ENCODE measurements at places on chromosomes 4 and X.

DNA sequence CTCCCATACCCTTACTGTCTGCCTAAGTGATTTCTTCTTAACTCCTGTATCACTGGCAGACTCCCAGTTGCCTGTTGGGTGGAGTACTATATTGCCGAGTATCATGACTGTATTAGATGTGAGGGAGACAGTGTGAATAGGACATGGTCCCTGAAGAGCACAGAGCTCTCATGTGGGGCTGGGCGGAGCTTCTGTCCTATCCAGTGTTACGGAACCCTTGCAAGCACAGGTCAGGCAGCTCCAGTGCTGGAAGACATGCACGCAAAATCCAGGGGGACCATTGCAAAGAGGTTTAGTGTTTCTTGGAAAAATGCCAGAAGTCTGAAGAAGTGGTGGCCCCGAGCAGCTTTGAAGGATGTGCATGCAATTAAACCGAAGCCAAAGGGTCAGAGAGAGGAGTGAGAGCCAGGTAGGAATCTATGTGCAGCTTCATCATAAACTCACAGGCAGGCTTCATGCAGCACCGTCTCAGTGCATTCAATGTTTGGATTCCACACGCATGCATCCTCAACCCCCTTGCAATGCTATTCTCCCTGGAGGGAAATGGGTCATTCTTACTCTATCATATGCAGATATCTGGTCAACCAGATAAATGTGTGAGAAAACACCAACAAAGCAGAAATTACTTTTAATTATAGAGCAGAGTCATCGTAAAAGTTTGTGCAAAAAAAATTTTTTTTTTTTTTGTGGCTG, 49.7 kb upstream of the DHRSX start:
- no peak for DNase-seq

GRCh38 chr4:48989461-48990203, 3.6 kb downstream of the CWH43 start:
- no peak for DNase-seq

DNA sequence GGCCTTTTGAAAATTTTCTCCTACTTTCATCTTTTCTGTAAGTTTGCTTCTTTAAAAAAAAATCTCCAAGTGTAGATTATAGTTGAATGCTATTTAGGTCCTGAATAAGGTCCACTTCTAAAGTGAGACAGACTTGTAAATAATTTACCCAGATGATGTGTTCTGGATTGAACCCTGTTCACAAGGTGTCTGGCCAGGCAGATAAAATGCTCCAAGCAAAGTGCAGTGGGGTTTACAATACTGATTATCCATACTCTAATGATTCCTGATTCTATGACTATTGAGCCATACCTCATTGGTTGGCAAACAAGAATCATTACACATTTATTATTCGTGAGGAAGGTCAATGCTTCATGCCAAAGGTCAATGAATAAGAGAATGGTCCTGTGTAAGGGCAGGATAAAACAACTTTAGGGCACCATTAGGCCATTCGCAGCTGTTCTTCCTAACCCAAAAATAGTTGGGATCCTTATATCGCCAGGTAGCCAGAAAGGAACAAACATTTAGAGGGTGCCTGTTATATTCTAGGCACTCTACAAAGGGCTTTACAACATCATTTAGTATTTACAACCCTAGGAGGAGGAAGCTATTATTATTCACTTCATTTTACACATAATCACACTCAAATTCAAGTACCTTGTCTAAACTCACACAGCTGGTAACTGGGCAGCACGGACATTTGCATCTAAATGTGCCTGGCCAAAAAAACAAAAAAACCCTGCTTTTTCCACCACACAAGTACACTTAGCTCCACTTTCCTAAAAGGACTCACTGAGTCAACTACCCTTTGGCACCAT, 18.6 kb upstream of the SAT1 start:
- DNase-seq, result no peak

GRCh38 chrX:65601530-65602220, 65.8 kb upstream of the MSN start:
- DNase-seq, result peak; percentile 17

DNA sequence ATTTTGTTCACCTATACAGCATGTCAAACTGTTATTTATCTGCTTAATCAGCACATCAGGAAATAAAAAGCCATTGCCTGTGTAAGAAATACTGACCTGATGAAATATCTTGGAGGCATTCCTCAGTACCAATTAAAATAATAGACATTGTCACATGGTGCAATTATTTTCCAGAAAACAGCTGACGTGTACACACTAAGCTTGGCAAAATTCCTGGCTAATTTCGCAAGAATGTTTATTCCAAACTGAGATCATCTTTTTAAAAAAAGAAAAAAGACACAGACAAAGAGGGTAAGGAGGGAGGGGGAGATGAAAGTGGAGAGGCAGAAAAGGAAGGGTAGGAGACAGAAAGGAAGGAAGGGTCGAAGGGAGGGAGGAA, 61.9 kb upstream of the NFKB1 start:
- DNase-seq, result no peak

- DNase-seq, result no peak
These were observed 44.1 kb upstream of the SEC24B start for GRCh38 chr4:109389369-109390114.

DNA sequence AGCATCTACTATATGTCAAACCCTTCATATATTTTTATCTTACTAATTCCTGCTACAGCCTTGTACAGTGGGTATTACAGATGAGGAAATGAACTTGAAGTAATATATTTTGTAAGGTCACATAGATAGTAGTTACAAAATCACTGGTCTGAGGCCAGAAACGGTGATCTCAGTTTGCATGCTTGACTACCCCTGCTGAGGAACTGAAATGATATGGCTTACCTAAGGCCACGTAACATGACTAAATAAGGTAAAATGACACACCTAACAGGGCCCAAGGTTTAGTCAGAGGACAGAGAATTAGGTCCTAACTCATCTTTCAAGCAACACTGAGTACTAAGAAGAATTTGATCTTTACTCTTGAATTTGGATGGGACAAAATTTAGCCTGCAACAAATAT, 1.5 kb upstream of the COMMD8 start:
- no peak for DNase-seq

DNA sequence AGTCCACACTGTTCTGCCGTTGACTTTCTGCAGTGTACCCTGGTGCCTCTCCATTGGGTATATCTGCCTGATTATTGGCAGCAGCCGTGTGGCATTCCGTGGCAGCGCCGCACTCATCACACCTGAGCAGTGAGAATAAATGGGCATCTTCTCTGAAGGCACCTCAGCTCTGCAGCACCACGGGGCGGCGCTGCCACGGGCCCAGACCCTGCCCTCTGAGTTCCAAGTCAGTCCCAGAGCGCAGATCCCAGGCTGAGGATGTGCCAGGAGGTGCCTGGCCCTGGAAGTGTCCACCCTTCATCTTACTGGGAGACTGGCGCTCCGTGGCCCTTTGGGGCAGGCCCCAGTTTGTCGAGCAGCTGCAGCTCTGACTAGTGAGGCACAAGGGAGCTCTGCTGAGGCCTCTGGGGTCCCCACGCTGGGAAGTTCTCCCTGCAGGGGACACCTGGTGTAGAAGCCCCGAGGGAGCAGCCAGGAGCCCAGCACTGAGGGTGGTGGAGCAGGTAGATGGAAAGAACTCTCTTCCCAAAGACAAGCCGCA, 36.6 kb downstream of the TRMT44 start:
- no peak for DNase-seq

GRCh38 chrX:38006291-38006690, at the start of gene SYTL5:
TSS of gene SYTL5 (plus strand) at chrX:38006553. CDS start at chrX:38033890, 27,337 bp downstream.
- DNase-seq, result no peak

DNA sequence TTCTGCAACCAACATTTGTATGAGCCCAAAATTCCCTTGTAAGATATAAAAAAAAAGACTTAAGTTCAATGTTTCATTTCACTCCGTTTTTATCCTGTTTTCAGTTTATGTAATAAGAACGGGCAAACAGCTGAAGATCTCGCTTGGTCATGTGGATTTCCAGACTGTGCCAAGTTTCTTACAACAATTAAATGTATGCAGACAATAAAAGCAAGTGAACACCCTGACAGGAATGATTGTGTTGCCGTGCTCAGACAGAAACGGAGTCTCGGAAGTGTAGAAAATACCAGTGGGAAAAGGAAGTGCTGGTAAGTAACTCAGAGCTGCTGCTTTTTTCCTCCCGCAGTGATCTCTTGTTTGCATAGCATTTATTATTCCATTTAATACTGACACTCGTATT, 2.8 kb downstream of the ANKRD37 start:
- DNase-seq, result no peak

DNA sequence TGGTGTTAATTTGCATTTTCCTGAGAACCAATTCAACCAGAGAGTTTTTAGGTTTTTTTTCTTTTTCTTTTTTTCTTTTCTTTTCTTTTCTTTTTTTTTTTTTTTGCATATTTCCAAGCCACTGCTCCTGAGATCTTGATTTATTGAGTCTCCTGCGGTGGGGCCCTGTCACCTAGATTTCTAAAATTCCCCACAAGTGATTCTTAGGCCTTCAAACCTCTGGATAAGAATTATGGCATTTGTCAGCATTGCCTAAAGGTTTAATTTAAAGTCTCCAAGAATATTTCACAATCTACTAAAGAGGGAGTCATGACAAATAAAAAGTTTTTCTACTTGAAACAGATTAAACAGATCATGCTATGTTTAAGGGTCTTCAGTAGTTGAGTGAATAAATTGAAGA, 84.9 kb downstream of the GAB1 start:
- no peak for DNase-seq

DNA sequence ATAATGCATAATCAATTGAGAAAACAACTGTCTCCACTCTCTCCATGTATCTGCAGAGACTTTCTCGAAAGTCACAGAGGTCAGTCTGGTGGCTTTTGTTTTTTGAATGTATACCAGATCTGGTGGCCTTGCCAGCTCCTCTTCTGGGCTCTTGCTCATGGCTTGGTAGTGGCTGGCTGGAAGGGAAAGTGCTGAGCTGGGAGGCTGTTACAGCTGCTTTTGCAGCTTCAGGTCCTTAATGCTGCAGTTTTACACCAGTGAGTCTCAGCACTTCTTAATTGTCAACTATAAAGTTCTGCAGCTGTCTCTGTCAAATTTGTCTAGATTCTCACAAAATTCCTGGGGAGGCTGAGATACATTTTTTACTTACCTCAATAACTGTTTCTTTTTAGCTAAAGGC, 390.0 kb downstream of the GRXCR1 start:
- DNase-seq, result no peak

GRCh38 chr4:72496119-72496518, 72.9 kb downstream of the ADAMTS3 start:
- DNase-seq, result no peak

- DNase-seq, result no peak
These were observed 166.7 kb upstream of the SH3RF1 start for GRCh38 chr4:169437299-169438047.

DNA sequence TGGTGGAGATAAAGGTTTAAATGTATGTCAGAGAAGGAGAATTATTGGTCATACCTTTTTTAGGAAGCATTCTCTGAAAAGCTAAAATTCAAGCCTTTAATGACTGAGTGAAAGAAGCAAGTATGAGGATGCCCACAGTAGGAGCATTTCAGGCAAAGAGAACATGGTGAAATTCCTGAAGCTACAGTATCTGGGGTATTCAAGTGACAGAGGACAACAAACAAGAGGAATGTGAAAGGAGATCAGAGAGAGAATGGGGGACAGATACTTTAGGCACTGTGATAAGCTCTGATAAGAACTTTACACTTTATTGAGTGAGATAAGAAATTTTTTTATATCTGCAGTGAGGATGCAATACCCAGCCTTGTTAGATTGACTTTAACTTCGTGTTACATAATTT, 621.3 kb upstream of the AGA start:
- DNase-seq, result no peak

DNA sequence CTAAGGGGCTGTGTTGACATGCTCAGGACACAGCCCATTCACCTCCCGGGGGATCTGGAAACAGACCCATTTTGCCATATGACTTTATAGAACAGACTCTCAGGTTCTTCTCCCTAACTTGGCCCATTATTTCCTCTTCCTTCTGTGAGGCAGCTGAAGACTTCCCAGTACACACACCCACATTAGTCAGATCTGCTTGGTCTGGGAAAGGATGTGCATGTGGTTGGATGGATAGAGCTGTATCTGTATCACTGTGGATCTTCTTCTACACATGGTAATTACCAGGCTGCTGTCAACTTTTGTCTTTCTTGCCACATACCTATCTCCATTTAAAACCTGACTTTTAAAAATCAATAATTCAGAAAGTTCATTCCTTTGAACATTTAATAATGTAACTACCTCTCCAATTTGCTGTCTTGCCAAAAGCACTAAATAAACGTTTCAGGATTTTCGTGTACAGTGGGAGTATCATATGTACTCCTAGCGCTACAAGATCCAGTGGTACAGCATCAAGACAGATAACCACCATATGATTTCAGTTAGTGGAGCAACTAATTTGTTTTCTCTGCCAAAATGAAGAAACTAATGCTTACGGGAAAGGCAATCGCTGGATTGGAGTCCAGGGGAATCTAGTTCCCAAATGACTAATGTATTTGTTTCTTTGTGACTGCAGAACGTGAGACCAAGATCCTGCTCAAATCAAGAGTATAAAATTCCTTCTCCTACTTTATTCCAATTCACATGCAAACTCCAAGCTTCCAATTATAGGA, 134.1 kb upstream of the MAP3K15 start:
- no peak for DNase-seq

DNA sequence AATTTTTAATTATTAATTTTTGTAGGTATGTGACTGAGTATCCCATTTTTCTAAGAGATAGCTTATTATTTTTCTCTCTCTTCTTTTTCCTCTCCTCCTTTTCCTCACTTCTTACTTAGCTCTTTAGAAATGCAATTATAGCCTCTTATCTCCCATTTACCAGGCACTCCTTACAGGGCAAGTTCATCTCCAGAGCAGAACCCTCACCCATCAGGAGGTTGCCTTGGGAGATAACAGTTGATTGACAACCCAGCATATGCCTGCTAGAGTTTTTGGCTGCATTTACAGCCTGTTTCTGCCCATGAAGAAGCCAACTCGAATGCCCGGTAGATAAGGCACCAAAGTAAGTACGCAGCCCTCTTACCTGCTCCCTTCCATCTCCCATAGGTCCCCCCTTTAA, 572.9 kb upstream of the ZFP42 start:
- DNase-seq, result no peak

Measured in SW480 (cell line).